NCI-H774 (cell line): ENCODE measurements at places on chromosomes 12 and 14.

- DNase-seq, result no peak
Measured at GRCh38 chr12:20778969-20779368, 31.5 kb upstream of the SLCO1B3 start.

- no peak for DNase-seq
Measured at GRCh38 chr12:42109031-42109430, 35.6 kb downstream of the GXYLT1 start.

GRCh38 chr14:84857571-84857970 is 672.4 kb upstream of the FLRT2 start:
- DNase-seq, result no peak

GRCh38 chr12:53336181-53336681 is at the start of gene SP7:
Gene SP7 (minus strand): TSS chr12:53336354. CDS start chr12:53335646, 708 bp downstream.
- DNase-seq, result no peak

GRCh38 chr14:89773644-89774316 is 180.8 kb downstream of the EFCAB11 start:
- DNase-seq, result peak; percentile 37

DNA sequence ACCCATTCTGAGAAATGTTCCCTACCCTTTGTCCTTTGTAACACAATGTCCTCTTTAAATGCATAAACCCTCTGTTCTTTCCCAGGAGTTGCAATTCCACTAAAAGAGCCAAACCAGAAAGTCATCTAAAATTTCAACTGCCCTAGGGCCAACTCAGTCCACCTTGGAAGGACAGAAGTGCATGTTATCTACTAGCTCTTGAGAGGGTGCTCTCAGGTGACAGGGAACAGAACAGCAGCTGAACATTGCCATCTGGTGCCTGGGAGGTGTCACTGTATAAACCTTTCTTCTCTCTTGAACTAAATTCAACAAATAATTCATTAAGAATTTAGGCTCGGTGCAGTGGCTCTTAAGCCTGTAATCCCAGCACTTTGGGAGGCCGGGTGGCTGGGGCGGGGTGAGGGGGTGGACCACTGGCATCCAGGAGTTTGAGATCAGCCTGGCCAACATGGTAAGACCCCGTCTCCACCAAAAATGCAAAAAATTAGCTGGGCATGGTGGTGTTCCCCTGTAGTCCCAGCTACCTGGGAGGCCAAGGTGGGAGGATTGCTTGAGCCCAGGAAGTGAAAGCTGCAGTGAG is 10.3 kb upstream of the FERMT2 start:
- DNase-seq, result no peak

DNA sequence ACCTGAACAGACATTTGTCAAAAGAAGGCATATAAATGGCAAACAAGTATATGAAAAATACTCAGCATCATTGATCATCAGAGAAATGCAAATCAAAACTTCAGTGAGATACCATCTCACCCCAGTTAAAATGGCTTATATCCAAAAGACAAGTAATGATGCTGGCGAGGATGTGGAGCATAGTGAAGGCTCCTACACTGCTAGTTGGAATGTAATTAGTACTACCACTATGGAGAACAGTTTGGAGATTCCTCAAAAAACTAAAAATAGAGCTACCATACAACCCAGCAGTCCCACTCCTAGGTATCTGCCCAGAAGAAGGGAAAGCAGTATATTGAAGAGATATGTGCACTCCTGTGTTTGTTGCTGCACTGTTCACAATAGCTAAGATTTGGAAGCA is 146.1 kb downstream of the TGFB3 start:
- no peak for DNase-seq
